ENCODE measurements at places on chromosomes 2 and 18. TPM values are rescaled to one million over a fixed set of nuclear protein-coding genes. Genes with fewer than 3 reads are reported as not detected.

DNA sequence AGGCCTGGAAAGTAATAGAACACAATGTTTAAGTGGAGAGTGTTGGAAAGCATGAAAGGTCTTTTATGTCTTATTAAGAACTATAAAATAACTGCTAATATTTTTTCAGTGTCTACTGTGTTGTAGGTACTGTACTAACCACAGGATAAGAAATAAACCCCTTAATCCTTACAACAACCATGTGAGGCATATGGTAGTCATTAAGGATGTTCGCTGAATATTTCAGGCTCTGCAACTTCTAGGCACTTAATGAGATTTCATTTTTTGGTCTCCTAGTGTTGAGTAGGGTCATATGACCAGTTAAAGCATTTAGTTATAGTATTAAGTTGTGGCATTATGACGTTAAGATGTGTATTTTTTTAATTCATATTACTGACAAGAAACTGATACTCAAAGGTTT lies 346.6 kb upstream of the KCNH7 start:
- no peaks in the 10 kb centered on the region for H3K4me1 ChIP-seq
- no peak for DNase-seq
- H3K4me3 ChIP-seq = no peak overlapping the region
- H3K27me3 ChIP-seq = peaks cover 3% of the 10 kb centered on the region

- H3K4me3 ChIP-seq = no peak overlapping the region
- no peak overlapping the region for H3K27ac ChIP-seq
- no peak for DNase-seq
- H3K4me1 ChIP-seq = no peaks in the 10 kb centered on the region
- no peaks in the 10 kb centered on the region for H3K27me3 ChIP-seq
These were observed 731.3 kb upstream of the RAB6C start for GRCh38 chr2:129248198-129248597.

Gene ZNF521
- 18.8 TPM for total RNA-seq

GRCh38 chr2:154698721-154699574 lies 453 bp downstream of the KCNJ3 start:
- H3K4me1 ChIP-seq = peaks cover 23% of the 10 kb centered on the region
- no peak overlapping the region for H3K27ac ChIP-seq
- no peaks in the 10 kb centered on the region for H3K36me3 ChIP-seq
- H3K27me3 ChIP-seq = peaks cover 47% of the 10 kb centered on the region
- H3K4me3 ChIP-seq = peak overlapping the region; percentile 58

GRCh38 chr2:168539945-168540344 lies 83.9 kb downstream of the CERS6 start:
- DNase-seq = no peak
- H3K36me3 ChIP-seq = no peaks in the 10 kb centered on the region
- no peak overlapping the region for H3K4me3 ChIP-seq
- H3K27ac ChIP-seq = no peak overlapping the region
- H3K27me3 ChIP-seq = no peaks in the 10 kb centered on the region

GRCh38 chr18:29596959-29597358 lies 1420.0 kb upstream of the CDH2 start:
- DNase-seq = no peak
- no peaks in the 10 kb centered on the region for H3K36me3 ChIP-seq
- no peak overlapping the region for H3K27ac ChIP-seq
- H3K27me3 ChIP-seq = no peaks in the 10 kb centered on the region
- H3K4me1 ChIP-seq = no peaks in the 10 kb centered on the region
- no peak overlapping the region for H3K4me3 ChIP-seq

Gene TMEM17
- total RNA-seq = 1.2 TPM

- no peaks in the 10 kb centered on the region for H3K36me3 ChIP-seq
- no peak overlapping the region for H3K4me3 ChIP-seq
- H3K27me3 ChIP-seq = no peaks in the 10 kb centered on the region
- no peak for DNase-seq
- no peak overlapping the region for H3K27ac ChIP-seq
These were observed 44.3 kb downstream of the AGAP1 start for GRCh38 chr2:235538144-235538639.

DNA sequence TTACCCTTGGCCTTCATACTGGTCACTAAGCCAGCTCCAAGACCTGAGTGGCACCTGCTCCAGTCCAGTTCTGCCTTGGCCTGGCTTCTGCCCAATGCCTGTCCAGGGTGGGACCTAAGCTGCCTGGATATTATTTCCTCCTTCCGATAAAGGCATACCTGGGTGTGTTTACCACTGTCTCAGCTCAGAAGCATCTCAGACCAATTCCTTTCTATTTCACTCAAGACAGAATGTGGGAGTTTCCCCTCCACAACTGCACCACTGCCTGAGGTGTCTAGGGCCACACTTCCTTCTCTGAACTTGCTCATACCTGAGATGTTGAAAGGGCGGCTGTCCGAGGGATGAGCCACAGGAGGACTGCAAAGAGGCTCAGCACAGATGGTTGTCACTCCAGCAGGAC lies 18.4 kb upstream of the CAB39 start:
- no peak overlapping the region for H3K4me3 ChIP-seq
- DNase-seq = no peak
- H3K27me3 ChIP-seq = no peaks in the 10 kb centered on the region
- H3K4me1 ChIP-seq = peaks cover 7% of the 10 kb centered on the region
- H3K27ac ChIP-seq = no peak overlapping the region

Gene LYPD6B
- total RNA-seq = not detected

DNA sequence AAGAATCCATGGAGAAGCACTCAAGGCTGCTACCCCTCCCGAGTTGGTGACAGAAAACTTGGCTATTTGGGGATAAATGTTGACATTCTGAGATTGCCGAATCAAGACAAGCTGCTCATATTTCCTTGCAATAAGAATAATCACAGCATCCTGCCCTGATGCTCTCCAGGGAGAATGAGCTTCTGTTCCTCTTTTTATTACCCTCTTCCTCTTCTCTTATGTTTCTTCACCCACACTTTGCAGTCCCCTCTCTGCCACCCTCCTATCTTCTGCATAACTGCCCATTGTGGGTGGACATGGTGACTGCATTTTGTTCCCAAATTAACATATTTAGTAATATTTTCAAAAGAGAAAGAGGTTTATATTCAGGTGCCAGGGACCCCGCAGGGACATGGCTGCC lies 11.9 kb upstream of the MSGN1 start:
- H3K27ac ChIP-seq = no peak overlapping the region
- H3K4me3 ChIP-seq = no peak overlapping the region
- H3K36me3 ChIP-seq = no peaks in the 10 kb centered on the region
- H3K4me1 ChIP-seq = no peaks in the 10 kb centered on the region

GRCh38 chr18:8351161-8351560 lies 258.1 kb upstream of the RAB12 start:
- H3K27me3 ChIP-seq = no peaks in the 10 kb centered on the region
- no peak overlapping the region for H3K4me3 ChIP-seq
- no peak overlapping the region for H3K27ac ChIP-seq
- no peak for DNase-seq
- peaks cover 14% of the 10 kb centered on the region for H3K4me1 ChIP-seq
- no peaks in the 10 kb centered on the region for H3K36me3 ChIP-seq

Gene NAT8
- not detected for total RNA-seq

Gene LCT
- not detected for total RNA-seq

Gene CCDC68
- 1.8 TPM for total RNA-seq

DNA sequence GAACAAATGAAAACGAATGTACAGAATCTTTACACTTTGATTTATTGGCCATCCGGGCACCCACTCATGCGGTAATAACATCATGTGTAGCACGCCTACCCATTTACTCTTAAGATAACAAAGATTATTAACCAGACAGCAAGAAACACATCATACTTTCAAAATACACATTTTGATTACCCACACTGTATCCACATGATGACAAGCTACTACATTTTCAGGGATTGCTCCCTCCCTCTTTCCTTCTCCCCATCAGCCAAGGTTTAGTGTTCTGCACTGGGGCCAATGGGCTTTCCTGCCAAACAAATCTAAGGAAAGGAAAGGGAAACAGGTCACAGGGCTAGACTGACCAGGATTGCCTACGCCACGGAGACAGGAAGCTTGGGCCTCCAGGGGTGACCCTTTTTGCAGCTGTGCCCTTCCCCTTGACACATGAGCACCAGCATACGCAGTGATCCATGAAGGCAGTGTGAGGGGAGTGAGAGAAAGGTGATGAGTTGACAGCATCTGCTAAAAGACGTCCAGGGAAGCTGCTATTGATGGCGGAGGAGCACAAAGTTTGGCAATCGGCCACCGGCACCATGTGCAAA lies 76.5 kb downstream of the ZNF521 start:
- peak; percentile 5 for DNase-seq
- H3K4me3 ChIP-seq = no peak overlapping the region
- no peaks in the 10 kb centered on the region for H3K27me3 ChIP-seq
- H3K4me1 ChIP-seq = peaks cover 12% of the 10 kb centered on the region
- H3K27ac ChIP-seq = no peak overlapping the region

- H3K4me1 ChIP-seq = no peaks in the 10 kb centered on the region
- no peak overlapping the region for H3K4me3 ChIP-seq
- no peaks in the 10 kb centered on the region for H3K36me3 ChIP-seq
These were observed 36.1 kb downstream of the TFCP2L1 start for GRCh38 chr2:121248766-121249343.

- no peak for DNase-seq
- no peaks in the 10 kb centered on the region for H3K27me3 ChIP-seq
- H3K4me1 ChIP-seq = no peaks in the 10 kb centered on the region
- H3K27ac ChIP-seq = no peak overlapping the region
These were observed 159.7 kb upstream of the CDH20 start for GRCh38 chr18:61173554-61173953.

Gene IDH1
- total RNA-seq = 18.5 TPM

GRCh38 chr2:154694881-154695280 lies 3.6 kb upstream of the KCNJ3 start:
- peaks cover 13% of the 10 kb centered on the region for H3K4me1 ChIP-seq
- H3K27me3 ChIP-seq = peaks cover 40% of the 10 kb centered on the region
- no peak for DNase-seq
- no peak overlapping the region for H3K27ac ChIP-seq
- no peaks in the 10 kb centered on the region for H3K36me3 ChIP-seq

DNA sequence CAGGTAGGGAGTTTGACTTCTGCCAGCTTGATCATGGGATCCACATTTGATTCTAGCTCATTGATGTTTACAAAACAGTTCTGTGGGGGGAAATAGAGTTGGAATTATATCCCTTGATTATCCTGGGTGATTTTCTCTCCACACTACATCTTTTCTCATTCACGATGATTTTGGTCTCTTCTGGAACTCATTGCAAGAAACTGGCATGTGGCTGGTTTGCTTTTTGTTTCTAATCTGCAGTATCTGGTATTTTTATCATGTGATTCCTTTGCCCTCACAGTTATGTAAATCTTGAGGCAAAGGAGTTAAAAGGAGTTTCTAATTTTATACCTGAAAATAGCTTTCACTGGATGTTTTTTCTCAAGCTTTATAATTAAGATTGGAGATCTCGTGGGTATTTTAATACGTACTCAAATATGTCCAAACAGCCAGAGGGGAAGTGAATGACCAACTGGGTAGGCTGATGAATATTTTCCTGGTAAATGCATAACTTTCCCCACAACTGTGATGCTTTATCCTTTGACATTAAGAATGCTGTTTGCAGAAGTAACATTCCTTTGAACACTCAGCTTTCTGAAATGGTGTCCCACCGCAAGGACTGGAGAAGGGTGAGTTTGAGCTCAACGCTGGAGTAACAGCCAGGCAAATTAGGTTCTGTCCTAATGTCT lies 502.9 kb upstream of the ZEB2 start:
- H3K4me1 ChIP-seq = peaks cover 4% of the 10 kb centered on the region
- peak overlapping the region; percentile 13 for H3K27ac ChIP-seq
- H3K4me3 ChIP-seq = no peak overlapping the region
- H3K36me3 ChIP-seq = no peaks in the 10 kb centered on the region
- no peak for DNase-seq

- H3K4me1 ChIP-seq = no peaks in the 10 kb centered on the region
- no peak overlapping the region for H3K4me3 ChIP-seq
- no peak for DNase-seq
- H3K36me3 ChIP-seq = no peaks in the 10 kb centered on the region
- peaks cover 3% of the 10 kb centered on the region for H3K27me3 ChIP-seq
These were observed 11.7 kb upstream of the MAPK4 start for GRCh38 chr18:50548160-50548559.

DNA sequence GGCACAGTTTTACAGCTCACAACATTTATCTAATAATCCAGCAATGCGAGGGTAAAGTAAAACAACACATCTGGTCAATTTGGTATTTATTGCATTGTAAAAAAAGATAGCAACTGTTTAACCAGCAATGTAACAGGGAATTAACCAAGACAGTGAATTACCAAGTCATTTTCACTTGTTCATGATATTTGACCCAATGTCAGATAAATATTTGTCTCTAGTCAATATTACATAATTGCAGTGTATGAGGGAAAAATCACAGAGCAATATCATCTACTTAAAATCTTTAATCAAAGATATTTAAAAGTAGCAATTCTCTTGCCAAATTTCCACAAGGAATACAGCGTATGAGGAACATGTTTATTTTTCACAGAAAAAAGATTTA lies 1265.1 kb upstream of the CHAC2 start:
- no peaks in the 10 kb centered on the region for H3K27me3 ChIP-seq
- no peak for DNase-seq
- H3K4me1 ChIP-seq = no peaks in the 10 kb centered on the region
- no peaks in the 10 kb centered on the region for H3K36me3 ChIP-seq
- H3K27ac ChIP-seq = no peak overlapping the region
- no peak overlapping the region for H3K4me3 ChIP-seq

- no peak overlapping the region for H3K27ac ChIP-seq
- H3K4me3 ChIP-seq = no peak overlapping the region
- DNase-seq = no peak
- H3K36me3 ChIP-seq = no peaks in the 10 kb centered on the region
- no peaks in the 10 kb centered on the region for H3K27me3 ChIP-seq
These were observed 258.7 kb downstream of the LRP1B start for GRCh38 chr2:141871913-141872634.

DNA sequence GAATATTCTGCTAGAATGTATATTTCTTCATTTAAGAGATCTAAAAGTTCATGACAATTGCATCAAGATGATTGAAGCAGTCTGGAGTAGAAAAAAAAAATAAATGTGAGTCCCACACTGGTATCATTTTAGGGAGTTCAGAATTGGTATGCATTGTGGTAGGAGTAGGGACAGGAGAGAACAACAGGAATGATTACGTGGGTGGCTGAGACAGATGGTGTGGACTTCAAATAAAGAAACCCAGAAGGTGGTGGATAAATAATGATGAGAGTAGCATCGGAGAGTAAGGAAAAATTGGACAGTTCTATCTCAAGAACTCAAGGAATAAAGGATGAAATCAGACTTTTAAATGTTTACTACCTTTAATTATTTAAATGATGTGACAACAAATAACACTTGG lies 289.6 kb downstream of the GALNT13 start:
- no peak overlapping the region for H3K27ac ChIP-seq
- no peak for DNase-seq
- H3K27me3 ChIP-seq = no peaks in the 10 kb centered on the region
- no peaks in the 10 kb centered on the region for H3K4me1 ChIP-seq

Gene LYPD1
- 0.20 TPM for total RNA-seq

Gene COL4A3
- 4.5 TPM for total RNA-seq

Gene COLEC11
- 4.5 TPM for total RNA-seq

Gene DUSP11
- 11.5 TPM for total RNA-seq

Gene GNLY
- total RNA-seq = 0.71 TPM

Gene CIDEA
- not detected for total RNA-seq

- no peaks in the 10 kb centered on the region for H3K4me1 ChIP-seq
- no peak overlapping the region for H3K27ac ChIP-seq
- no peaks in the 10 kb centered on the region for H3K27me3 ChIP-seq
- no peak overlapping the region for H3K4me3 ChIP-seq
- DNase-seq = no peak
These were observed 145.0 kb downstream of the DAW1 start for GRCh38 chr2:228016402-228016801.

- no peaks in the 10 kb centered on the region for H3K27me3 ChIP-seq
- H3K4me1 ChIP-seq = no peaks in the 10 kb centered on the region
- no peak for DNase-seq
- no peaks in the 10 kb centered on the region for H3K36me3 ChIP-seq
- no peak overlapping the region for H3K4me3 ChIP-seq
These were observed 1.8 kb upstream of the CPO start for GRCh38 chr2:206937555-206937954.

Measured in heart right ventricle (tissue), 16 donors.